ENCODE measurements at places on chromosomes 2 and 18. TPM values are rescaled to one million over a fixed set of nuclear protein-coding genes. Genes with fewer than 3 reads are reported as not detected.

GRCh38 chr2:156891609-156892008 is 365.9 kb upstream of the GALNT5 start:
- no peak for DNase-seq

Gene EDAR
- 1.5 TPM for total RNA-seq

- DNase-seq = peak; percentile 82
Measured at GRCh38 chr2:130727286-130727924, 1.5 kb upstream of the GPR148 start.

GRCh38 chr2:105653302-105653701 is 91.4 kb upstream of the NCK2 start:
- no peak for DNase-seq

- DNase-seq = no peak
Measured at GRCh38 chr2:95374451-95374920, 28.0 kb upstream of the FAHD2A start.

GRCh38 chr2:127182626-127183458 is 37.3 kb downstream of the CYP27C1 start:
- DNase-seq = no peak

DNA sequence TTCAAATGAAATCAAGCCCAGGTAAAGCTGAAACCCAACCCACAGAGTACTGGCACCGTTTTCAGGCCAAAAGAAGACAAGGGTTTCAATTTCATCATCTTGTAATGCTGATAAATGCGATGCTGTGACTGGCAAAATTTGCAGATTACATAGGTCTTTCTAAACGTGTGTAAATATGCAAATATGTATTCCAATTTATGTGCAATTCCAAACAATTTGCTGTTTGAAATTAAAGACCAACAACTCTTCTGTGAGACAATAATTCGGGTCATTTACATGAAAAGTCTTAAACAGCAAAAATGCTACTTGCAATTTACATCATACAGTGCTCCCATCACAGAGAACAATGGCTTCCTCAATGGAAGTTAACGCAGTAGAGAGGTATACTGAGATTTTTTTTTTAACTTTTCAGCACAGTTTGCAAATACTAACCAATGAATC is 2.8 kb upstream of the ZNF532 start:
- no peak for DNase-seq

GRCh38 chr2:109147405-109147804 is 18.4 kb downstream of the SH3RF3 start:
- no peak for DNase-seq

DNA sequence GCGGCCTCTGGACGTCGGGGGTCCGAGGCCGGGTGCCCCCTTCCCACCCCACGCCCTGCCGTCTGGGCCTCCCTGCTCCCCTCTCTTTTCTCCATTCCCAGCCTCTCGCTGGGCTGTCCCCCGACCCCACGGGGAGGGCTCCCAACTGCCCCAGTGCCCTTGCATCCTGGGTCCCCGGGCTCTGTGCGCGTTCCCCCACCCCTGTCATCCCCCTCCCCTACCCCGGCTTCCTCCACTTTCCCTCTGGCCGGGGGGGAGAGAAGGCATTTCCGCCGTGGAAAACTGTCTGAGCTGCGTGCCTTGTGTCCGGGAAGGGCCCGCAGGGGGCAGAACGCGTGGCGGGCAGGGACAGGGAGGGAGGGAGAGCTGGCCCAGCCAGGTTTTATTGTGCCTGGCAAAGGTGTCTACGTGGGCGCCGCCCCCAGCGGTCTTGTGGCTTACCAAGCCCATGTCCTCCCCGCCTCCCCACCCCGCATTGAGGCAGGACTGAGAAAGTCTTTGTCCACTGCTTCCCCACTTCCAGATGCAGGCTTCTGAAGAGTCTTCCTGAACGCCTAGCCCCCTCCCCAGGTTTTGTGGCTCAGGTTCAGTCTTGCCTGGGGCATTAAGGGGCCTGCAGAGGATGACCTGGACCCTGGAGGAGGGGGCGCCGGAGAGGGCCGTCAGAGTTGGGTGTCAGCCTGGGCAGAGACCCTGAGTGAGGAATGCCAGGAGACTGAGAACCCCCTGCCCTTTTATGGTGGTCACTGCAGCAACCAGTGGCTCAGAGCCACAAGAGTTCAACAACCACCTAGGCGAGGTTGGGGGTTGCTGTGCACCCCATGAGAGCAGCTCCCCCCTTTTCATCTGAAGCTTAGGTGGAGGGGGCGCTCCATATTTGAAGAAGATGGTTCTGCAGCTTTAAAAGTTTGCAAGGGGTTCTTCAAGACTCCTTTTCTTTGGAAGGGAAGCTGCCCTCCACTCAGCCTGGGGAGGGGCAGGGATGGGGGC is 1.3 kb downstream of the ITM2C start:
- DNase-seq = no peak

Gene TDRD15
- 0.19 TPM for total RNA-seq

DNA sequence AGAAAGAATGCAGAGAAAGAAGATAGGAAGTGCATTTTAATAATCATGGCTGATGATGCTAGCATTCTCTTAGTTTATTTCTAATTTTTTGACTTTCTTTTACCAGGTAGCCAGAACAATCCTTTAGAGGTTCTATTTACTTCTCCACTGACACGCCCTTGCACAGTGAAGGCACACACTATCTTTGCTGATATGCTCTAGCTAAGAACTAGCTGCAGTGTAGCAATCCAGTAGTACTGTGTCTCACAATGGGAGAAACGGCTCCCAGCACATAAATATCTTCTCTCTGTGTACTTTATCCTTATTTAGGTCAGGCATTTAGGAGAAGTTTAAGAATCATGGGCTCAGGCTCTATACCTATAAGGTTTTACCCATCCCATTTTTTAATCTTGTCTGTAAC is 1005.4 kb downstream of the LRP1B start:
- DNase-seq = no peak

GRCh38 chr18:79899609-79900445 is 51.6 kb downstream of the SLC66A2 start:
- DNase-seq = peak; percentile 62

Gene ERMN
- not detected for total RNA-seq

Gene CFAP210
- total RNA-seq = not detected

GRCh38 chr2:123546353-123546752 is 478.7 kb upstream of the CNTNAP5 start:
- no peak for DNase-seq

GRCh38 chr2:138948070-138948539 is 167.9 kb upstream of the NXPH2 start:
- no peak for DNase-seq

- peak; percentile 68 for DNase-seq
Measured at GRCh38 chr2:85707304-85707703, 13.1 kb downstream of the GNLY start.

- DNase-seq = no peak
Measured at GRCh38 chr2:216044883-216045486, 31.6 kb upstream of the MREG start.

Gene CRYBA2
- total RNA-seq = not detected

Gene FBXO36
- 8.4 TPM for total RNA-seq

DNA sequence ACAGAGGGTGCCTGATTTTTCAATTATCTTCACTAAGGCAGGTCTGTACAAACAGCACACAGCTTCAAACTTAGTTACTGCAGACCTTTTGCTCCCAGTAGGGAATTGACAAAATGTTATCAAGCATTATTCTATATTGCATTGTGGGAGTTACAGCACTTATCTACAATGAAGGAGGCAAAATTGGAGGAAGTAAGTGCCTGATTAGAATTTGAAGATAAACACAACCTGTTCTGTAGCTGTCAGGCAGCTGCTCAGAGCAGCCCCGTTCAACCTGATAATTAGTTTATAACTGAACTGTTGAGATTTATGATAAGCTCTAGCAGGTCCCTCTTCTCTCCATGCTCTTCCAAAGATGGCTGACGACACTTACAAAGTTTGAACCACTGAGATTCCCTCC is 364.4 kb upstream of the CYRIA start:
- DNase-seq = no peak

DNA sequence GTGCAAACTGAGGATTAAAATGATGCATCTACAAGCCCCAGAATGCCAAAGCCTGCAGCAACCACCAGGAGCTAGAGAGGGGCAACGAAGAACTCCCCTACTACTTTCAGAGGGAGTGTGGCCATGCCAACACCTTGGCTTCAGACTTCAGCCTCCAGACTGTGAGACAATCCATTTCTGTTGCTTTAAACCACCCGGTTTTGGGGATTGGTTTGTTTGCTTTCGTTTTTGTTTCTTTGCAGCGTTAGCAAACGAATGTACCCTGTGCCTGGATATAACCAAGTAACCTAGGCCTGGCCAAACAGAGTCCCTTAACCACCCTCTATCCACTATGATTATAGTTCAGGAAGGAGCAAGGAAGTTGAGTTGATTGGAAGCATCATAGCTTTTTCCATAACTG is 171.2 kb upstream of the NCK2 start:
- DNase-seq = peak; percentile 47

Gene PRPF40A
- 109 TPM for total RNA-seq

Gene REEP1
- total RNA-seq = 5.2 TPM

Gene SIX3
- total RNA-seq = not detected

Gene GNLY
- total RNA-seq = 4.8 TPM

Gene STARD6
- not detected for total RNA-seq

Gene PCARE
- 0.04 TPM for total RNA-seq

GRCh38 chr2:47687856-47688255 is 95.1 kb upstream of the MSH6 start:
- DNase-seq = no peak

Gene VWA3B
- total RNA-seq = not detected

DNA sequence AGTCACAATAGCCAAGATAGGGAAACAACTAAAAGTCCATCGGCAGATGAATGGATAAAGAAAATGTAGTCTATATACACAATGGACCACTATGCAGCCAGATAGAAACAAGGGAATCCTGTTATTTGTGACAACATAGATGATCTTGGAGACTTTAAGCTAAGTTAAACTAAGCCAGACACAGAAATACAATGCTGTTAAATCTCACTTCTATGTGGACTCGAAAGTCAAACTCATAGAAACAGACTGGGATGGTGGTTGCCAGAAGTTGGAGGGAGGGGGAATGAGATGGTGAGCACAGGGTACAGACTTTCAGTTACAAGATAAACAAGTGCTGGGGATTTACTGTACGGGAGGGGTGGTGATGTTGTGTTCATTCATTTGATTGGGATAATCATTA is 5.4 kb upstream of the CNDP1 start:
- no peak for DNase-seq

Gene SPEG
- 6.8 TPM for total RNA-seq

Gene LCT
- not detected for total RNA-seq

- no peak for DNase-seq
Measured at GRCh38 chr2:68505603-68506159, 38.3 kb downstream of the APLF start.

GRCh38 chr18:58756596-58757240 is 85.5 kb downstream of the MALT1 start:
- no peak for DNase-seq

DNA sequence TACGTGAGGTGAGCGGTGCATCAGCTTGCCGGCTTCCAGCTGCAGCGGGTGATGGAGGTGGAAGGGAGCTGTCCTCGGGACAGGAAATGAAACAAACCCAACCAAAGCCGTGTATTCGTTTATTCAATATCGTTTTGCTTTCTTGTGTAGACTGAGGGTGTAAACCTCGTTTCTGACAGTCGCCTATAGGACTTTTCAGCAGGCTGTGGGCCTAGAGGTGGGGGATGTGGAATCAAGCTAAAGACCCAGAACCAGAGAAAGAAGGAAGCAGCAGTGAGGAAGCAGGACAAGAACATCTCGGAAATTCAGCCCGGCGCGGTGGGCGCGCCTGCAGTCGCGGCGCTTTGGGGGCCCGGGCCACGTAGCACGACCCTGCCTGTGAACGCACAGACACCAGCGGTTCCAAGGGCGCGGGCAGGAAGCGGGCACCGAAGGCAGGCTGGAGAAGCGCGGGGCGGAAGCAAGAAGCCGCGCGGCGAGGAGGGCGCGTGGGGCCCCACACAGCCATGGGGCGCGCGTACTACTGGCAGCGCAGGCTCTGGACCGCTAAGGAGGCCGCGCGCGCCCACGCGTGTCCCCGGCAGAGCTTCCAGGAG is 755 bp upstream of the ATP9B start:
- peak; percentile 81 for DNase-seq

Gene SLC23A3
- 2.4 TPM for total RNA-seq

Gene EGR4
- total RNA-seq = not detected

GRCh38 chr2:237564526-237565131 is 1.7 kb upstream of the PRLH start:
- no peak for DNase-seq

- DNase-seq = no peak
Measured at GRCh38 chr2:100820523-100821254, 750 bp downstream of the NPAS2 start.
